Panc1 (cell line): ENCODE measurements at places on chromosomes 4 and X.

DNA sequence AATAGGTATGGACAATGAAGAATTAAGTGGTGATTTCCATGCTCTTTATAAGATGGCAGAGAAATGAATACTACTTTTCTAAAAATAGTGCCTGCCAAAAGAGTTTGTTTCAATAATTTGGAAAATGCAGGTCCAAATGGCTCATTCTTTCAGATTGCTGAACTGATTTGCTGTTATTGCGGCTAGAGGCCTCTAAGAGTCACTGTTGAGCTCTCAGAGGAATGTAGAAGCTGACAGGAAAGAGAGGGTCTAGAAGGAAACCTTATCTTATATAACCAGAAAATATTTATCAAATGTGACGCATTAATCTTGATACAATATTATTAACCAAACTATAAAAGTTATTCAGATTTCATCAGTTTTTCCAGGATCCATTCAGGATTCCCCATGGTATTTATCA is 65.7 kb upstream of the PAGE1 start:
- no peak for DNase-seq

DNA sequence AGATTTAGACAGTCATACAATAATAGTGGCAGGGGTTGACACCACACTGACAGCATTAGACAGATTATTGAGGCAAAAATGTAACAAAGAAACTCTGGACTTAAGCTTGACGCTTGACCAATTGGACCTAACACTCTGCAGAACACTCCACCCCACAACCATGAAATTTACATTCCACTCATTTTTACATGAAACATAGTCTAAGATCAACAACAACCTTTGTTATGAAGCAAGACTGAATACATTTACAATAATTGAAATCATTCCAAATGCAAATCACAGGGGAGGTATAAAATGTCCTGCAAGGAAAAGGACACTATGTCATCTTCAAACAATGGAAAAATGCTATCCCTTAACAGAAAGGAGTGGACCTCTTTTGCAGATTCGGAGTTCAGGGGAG is 4.9 kb upstream of the UGT2B10 start:
- no peak for DNase-seq

GRCh38 chr4:73070074-73070390 is 516 bp upstream of the COX18 start:
- DNase-seq: no peak

DNA sequence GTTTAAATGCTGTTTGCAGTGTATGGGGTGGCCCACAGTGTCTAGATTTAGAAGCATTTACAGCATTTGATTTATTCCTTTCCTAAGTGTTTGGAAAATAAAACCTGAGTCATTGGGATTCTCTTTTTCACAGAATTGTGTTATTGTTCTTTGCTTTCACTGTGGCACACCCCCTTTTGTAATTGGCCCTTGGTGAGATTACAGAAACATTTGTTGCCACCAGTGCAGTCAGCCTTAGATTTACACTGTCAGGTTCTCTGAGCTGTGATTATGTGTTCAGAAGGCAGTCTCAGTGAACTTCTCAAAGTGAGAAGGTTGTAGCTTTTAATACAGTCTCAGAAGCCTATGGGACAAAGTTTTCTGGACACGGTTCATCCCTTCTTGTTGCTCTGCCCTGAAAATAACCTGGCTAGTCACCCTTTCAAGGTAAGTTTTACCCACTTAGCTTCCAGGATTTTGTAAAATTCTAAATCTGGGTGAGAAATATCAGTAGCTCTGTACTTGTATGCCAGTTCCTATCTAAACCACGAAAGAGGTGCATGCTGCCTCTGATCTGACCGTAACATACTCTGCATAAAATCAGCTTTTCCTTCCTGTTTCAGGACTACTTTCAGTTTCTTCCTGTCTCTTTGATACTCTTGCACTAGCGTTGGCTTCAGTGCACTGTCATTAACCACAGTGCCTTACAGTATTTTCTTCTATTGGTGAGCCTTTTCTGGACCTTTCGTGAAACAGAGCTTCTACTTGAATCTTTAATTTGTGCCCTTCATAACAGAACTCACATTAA is 12.6 kb downstream of the RUFY3 start:
- DNase-seq: no peak

GRCh38 chrX:55169782-55170181 is 50.4 kb upstream of the PAGE5 start:
- no peak for DNase-seq
